ENCODE measurements at places on chromosomes 6 and 20.
A peak's percentile ranks its signal among the peaks of the same experiment; 100 is the strongest.

GRCh38 chr6:130200020-130200419 is 22.7 kb downstream of the SAMD3 start:
- no peak for DNase-seq

DNA sequence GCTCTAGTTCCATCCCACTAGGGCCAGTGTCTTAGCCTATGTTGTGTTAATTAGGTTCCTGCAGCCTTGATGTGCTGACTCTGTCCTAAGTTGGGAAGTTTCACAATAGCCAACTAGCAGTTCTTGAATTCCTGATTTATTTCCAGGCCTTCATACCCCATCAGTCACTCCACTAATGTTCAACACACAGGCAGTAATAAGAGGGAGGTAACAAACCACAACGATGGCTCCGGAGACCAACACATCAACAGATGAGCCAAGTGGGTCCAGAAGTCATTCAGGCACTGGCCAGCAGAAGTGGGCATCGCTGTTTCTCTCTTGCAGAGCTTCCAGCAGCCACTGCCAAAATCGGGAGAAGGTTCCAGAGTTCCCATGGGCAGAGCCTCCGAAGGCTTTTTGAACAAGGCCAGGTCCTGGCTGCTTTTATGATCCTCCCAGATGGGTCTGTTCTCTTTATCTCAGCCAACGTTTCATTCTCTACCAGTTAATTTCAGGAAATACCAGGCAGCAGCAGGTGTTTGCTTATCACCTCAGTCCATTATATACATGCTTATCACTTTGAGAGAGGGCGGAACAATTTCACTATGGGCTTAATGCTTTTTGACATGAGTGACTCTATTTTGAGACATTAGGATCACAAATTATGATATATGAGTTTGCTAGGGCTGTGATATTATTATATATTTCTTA is 48.5 kb upstream of the NOP56 start:
- DNase-seq = no peak

GRCh38 chr20:52612046-52612632 is 360.0 kb upstream of the TSHZ2 start:
- DNase-seq = no peak

- DNase-seq = no peak
Observed at GRCh38 chr6:137745321-137745720, 121.7 kb upstream of the TNFAIP3 start.

DNA sequence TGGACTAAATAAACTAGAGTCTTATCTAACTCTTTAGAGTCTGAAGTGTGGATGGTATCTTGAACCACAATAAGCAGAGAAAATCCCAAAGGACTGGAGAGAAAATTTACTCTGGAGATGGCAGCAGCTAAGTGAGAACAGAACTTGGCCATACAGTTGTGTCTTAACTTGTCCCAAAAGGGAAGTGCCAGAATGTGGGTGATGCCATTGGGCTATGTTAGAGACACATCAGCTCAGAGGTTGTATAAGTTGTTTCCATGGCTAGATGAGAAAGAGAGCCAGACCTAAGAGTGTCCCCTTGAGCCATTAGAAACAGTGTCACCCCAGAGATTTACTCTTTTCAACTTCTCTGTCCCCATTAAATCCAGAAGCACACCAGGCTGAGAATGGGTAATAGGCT is 36.2 kb downstream of the FOXO3 start:
- no peak for DNase-seq

GRCh38 chr6:63268574-63268973 is 51.2 kb downstream of the LGSN start:
- no peak for DNase-seq

DNA sequence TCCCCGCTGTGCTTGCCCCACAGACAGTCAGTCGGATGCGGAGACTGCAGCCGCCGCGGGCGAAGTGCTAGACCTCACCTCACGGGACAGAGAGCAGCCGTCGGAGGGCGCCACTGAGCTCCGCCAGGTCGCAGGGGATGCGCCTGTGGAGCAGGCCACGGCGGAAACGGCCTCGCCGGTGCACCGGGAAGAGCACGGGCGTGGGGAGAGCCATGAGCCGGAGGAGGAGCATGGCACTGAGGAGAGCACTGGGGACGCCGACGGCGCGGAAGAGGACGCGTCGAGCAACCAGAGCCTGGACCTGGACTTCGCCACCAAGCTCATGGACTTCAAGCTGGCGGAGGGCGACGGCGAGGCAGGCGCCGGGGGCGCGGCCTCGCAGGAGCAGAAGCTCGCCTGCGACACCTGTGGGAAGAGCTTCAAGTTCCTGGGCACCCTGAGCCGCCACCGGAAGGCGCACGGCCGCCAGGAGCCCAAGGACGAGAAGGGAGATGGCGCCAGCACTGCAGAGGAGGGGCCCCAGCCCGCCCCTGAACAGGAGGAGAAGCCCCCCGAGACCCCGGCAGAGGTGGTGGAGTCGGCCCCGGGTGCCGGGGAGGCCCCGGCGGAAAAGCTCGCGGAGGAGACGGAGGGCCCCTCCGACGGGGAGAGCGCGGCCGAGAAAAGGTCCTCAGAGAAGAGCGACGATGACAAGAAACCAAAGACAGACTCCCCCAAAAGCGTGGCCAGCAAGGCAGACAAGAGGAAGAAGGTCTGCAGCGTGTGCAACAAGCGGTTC is 66.4 kb downstream of the SSR1 start:
- peak; percentile 74 for DNase-seq

- DNase-seq = no peak
Observed at GRCh38 chr6:170416959-170417606, 110.5 kb downstream of the FAM120B start.

DNA sequence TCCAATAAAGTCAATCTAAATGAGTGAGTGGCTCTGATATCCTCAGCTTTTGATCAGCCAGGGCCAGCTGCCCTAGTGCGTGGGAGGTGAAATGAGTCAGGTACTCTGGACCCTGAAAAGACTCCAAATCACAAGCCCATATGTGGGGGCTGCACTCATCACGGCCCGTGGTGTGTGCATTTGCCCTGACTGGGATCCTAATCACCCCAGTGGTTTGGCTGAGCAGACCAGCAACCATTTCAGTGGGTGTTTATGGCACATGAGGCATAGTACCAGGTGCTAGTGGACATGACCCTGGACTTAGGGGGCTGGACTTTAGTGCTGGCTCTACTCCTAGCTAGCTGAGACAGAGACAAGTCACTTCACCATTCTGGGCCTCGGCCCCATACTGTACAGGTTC is 39.4 kb downstream of the SCML4 start:
- no peak for DNase-seq

DNA sequence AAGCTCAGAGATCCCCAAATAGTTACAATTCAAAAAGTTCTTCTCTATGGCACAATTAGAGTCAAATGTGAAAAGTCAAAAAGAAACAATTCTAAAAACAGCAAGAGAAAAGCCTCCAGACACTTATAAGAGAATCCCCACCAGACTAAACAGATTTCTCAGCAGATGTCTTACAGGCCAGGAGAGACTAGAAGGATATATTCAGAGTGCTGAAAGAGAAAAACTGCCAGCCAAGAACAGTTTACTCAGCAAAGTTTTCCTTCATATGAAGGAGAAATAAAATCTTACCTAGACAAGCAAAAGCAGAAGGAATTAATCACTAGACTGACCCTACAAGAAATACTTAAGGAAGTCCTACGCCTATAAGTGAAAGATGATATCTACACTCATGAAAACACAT is 176.1 kb upstream of the OPRM1 start:
- DNase-seq = no peak

DNA sequence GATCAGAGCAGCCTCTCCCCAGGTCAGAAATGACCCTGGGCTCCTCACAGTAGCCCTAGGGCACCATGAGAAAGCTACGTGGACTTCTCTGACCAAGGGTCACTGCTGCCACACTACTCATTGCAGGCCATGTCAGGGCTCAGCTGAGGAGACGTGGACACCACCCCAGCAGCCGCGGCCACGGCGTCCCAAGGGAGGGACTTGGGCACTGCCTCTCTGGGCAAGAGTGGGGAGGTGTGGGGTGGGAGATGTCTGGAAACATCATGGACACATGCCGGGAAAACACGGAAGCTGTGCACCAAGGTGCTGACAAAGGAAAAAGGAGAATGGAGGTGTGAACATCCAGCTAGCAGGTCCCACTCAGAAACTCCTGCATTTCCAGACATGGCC is 9.0 kb downstream of the GMEB2 start:
- DNase-seq = no peak

GRCh38 chr6:100378576-100378975 is 86.1 kb downstream of the SIM1 start:
- DNase-seq = no peak

DNA sequence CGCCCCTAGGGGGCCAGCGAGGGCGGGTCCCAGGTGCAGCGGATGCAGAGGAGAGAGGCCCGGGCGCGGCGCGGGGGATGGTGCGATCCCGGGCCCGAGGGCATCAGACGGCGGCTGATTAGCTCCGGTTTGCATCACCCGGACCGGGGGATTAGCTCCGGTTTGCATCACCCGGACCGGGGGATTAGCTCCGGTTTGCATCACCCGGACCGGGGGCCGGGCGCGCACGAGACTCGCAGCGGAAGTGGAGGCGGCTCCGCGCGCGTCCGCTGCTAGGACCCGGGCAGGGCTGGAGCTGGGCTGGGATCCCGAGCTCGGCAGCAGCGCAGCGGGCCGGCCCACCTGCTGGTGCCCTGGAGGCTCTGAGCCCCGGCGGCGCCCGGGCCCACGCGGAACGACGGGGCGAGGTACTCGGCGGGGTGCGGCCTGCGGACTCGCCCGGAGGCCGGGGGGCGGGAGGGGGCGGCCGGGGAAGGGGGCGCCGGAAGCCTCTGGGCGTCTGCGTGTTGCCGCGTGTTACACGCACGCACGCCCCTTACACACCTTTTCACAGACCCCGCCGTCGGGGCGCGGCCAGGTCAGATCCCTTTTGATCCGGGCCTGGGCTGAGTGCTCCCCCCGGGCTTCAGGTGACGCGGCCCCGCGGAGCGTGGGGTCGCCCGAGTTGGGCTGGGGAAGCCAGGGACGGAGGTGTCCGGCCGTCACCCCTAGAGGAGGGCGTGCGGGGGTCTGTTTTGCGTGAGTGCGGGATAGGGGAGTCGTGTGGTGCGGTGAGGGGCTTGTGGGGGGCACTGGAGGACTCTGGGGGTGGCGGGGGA is 412 bp downstream of the TRIB3 start:
- peak; percentile 84 for DNase-seq

DNA sequence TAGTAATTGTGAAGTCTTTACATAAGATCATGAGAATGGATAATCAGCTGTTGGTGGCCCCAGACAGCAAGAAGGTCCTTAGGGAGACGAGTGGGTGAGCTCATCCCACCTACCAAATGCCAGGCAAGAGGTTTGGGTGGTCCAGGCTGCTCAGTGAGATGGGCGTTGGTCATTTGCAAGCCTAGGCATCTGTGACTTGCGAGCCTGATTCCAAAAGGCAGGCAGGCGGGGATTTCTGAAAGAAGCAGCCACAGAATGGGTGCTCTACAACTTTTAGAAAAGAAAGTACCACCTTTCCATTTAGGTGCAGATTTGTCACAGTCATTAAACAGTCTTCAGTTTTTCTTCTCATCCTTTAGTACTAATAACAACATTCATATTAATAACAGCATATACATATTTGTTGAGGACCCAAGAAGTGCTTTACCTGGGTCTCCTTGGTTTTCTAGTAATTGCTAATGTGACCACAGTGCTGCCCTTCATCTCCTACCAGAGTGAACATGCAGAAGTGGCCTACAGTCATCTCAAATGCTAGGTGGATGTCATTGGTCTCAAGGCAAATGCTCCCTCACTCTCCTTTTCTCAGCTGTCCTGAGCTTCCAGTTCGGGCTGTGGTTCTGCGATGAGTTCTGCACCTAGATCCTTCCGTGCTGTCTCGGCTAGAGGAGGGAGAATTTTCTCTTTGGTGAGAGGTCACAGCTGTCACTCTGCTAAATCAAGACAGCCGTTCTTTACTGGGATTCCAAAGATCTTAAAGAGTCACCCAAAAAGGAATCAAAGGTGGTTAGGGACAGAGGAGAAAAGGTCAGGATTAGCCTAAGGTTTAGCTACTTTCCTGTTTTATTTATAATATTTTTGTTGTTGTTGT is 2.7 kb downstream of the WRNIP1 start:
- DNase-seq = no peak

- no peak for DNase-seq
Observed at GRCh38 chr6:128425856-128426255, 94.5 kb downstream of the PTPRK start.

DNA sequence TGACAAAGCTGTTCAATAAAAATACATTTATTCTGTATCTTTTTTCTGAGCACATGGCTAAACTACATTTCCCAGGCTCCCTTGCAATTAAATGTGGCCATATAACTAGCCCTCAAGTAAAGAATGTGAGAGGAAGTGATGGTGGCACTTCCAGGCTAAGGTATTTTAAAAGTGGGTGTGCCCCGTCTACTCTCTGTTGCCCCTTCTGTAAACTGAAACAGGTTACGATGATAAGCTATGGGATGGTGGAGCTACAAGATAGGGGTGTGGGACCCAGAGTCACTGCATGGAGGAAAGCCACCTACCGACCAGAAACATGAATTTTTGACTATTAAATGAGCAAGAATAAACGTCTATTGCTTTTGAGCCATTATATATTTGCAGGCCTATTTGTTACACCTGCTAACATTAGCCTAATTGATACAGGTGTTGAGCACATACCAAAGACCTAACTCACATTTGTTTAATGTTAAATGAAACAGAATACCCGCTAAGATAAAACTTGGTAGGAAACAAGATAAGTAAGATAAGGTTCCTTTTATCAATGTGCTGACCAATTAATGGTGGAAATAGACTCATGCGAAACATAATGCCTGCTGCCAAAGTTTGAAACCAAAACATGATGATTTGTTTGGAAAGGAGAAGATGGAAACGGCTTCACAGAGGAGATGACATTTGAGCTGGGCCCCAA is 3.1 kb downstream of the FYN start:
- DNase-seq = no peak

DNA sequence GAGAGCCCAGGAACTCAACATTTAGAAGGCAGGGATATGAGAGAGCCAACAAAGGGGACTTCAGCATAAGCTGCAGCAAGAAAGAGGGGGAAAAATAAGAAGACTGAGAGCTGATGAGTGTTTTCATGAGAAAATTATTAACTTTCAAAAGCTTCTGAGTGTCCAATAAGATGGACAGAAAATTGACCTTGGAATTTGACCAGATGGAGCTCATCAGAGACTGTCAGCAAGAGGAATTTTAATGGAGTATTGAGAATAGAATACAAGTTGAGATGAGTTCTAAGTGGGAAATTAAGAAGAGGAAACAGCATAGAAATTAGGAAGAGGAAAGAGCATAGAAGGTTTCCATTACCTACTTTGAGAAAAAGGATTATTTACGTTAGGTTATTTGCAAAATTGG is 428.2 kb downstream of the LMBRD1 start:
- DNase-seq = no peak

GRCh38 chr6:169661391-169661756 is 40.5 kb downstream of the WDR27 start:
- no peak for DNase-seq

DNA sequence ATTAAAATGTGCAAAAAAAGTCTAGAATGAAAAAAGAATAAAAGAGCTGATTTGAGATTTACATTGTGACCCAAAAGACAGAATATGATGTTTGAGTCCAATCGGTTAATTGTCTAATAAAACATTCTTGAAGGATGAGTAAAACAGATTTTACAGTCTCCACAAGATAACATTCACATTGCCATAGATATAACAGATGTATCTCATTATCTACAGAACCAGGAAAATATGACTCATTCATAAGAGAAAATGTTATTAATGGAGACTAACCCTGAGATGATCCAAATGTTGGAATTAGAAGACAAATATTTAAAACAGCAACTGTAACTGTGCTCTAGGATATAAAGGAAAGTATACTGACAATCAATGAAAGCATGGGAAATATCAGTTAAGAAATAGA is 141.7 kb downstream of the RFX6 start:
- no peak for DNase-seq

- no peak for DNase-seq
Observed at GRCh38 chr20:25389401-25389857, 1.2 kb downstream of the ABHD12 start.

- DNase-seq = no peak
Observed at GRCh38 chr6:14228571-14228970, 111.0 kb downstream of the CD83 start.
